ENCODE measurements at places on chromosomes 7 and 10. TPM values are rescaled to one million over a fixed set of nuclear protein-coding genes. Genes with fewer than 3 reads are reported as not detected.

- no peak for DNase-seq
These were observed 344.8 kb upstream of the NFE2L3 start for GRCh38 chr7:25807086-25807611.

DNA sequence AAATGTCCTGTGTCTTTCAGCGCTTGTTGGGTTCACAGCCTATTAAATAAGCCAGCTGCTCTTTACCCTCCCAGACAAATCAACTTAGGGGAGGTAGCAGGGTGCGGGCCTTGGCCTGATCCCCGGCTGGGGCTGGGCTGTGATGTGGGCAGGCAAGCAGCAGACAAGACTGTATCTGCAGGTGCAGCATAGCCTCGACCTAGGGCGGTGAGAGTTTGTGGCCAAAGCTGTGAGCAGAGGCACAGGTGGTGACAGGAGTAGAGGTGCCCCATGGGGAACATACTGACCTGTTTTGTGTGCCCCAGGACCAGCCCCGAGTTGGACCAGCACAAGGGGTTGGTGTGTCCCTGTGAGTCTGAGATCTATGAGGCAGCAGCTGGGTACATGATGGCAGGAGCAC lies 885.4 kb downstream of the ZNF37A start:
- DNase-seq: no peak

DNA sequence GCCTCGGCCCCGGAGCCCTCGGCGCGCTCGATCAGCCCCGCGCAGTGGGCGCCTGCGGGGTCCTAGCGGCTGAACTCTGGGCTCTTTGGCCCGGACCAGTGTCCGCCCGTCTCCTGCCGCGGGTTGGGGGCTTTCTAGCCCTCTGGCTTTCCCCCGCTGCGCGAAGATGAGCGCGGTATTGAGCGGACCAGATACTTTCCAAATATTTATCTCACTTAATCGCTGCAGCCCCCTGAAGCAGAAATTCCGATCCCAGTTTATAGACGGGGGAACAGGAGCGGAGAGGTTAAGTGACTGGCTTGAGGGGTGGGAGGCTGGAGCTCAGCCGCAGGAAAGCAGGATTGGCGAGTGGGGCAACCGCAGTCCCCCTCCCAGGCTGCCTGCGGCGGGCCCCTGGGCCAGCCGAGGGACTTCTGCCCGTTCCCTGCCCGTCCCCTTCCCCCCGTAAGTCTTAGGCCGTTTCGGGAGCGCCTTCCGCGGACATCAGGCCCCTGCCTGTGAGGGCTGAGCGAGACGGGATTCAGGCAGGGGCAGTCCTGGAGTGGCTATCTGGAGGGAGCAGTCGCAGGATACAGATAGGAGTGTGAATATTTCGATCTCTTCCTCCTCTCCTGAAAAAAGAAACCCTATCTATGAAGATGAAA lies 565 bp downstream of the STRIP2 start:
- DNase-seq: no peak

- DNase-seq: no peak
These were observed 739.1 kb downstream of the MAGI2 start for GRCh38 chr7:78714356-78714755.

GOLGA7B gene
- 0.26 TPM for total RNA-seq

WASL gene
- total RNA-seq: 15.0 TPM
